NCI-H1092 (cell line): ENCODE measurements at places on chromosomes 1 and 21.

DNA sequence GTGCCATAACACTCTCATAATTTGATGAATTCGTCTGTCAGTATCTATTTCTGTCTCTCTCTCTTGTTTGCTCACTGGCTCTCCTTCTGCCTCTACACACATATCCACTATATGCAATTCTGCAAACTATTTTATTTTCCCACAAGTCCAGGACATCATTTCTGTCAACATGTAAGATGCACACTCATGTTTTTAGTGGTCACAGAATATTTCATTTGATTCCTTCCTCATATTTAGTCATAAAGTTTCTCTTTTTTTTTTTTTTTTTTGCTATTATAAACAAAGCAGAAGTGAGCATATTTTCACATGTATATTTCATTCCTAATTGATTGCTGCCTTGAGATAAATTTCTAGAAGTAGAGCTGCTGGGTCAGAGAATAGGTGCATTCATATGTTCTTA is 165.3 kb downstream of the PGBD5 start:
- no peak for DNase-seq

DNA sequence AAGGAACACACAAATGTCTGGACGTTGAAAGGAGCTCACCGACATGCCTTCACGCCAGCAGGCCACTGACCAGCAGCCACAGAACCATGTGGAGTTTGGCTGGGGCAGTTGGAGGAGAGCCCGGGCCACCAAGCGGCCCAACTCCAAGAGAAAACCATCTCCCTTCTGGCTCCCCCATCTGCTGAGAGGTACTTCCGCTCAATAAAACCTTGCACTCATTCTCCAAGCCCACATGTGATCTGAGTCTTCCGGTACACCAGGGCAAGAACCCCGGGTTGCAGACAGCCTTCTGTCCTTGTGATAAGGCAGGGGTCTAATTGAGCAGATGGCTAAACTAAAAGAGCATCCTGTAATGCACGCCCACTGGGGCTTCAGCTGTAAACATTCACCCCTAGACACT is 24.4 kb downstream of the RGS4 start:
- no peak for DNase-seq

DNA sequence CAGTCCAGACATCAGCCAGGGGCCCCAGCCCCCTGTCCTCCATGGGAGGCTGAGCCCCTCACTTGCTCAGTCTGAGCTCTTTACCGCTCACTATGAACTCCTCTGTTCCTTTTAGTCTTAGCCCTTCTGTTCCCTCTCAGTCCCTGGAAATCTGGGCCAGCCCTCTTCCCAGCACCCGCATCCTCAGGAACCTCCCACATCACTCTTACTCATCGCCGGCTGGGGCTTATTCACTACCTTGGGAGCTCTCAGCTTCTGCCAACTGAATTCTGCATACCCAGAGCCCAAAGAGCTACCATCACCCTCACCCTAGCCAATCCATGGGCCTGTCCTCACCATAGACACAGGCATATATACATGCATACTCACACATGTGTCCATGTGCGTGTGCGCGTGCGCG is 11.5 kb downstream of the KNCN start:
- no peak for DNase-seq

DNA sequence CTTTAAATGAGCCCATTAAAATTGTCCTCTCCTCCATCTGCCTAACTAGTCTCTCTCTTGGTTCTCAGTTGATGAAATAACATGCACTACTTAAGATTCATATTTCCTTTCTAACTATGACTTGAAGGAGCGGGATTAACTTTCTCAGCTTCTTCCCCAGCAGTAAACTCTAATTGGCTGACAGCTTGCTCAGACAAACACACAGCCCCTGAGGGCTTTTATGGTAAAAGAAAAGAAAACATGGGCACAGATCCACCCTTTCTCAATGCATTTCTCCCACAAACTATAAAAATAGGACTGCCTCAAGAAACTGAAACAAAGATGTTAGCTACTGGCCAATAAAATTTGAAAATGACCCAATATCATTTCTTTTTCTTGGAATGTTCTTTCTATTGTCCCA is 703.1 kb downstream of the ADGRL2 start:
- DNase-seq, result no peak

- DNase-seq, result no peak
These were observed 318.2 kb upstream of the PLXNA2 start for GRCh38 chr1:208562151-208562960.

GRCh38 chr1:244214009-244214967 is 163.2 kb downstream of the ZBTB18 start:
- no peak for DNase-seq

- no peak for DNase-seq
These were observed 13.2 kb downstream of the TP53BP2 start for GRCh38 chr1:223832637-223832943.
